Activated naive CD8-positive, alpha-beta T cell treated with anti-CD3 and anti-CD28 coated beads for 36 hours (primary cell): ENCODE measurements at places on chromosomes 7 and 10.

DNA sequence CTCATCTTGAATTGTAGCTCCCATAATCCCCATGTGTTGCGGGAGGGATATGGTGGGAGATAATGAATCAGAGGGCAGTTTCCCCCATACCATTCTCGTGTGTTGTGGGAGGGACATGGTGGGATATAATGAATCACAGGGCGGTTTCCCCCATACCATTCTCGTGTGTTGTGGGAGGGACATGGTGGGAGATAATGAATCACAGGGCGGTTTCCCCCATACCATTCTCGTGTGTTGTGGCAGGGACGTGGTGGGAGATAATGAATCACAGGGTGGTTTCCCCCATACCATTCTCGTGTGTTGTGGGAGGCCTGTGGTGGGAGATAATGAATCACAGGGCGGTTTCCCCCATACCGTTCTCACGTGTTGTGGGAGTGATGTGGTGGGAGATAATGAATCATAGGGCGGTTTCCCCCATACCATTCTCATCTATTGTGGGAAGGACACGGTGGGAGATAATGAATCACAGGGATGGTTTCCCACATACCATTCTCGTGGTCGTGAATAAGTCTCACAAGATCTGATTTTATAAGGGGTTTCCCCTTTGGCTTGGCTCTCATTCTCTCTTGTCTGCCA, 271.0 kb downstream of the MAD1L1 start:
- DNase-seq: peak; percentile 72

DNA sequence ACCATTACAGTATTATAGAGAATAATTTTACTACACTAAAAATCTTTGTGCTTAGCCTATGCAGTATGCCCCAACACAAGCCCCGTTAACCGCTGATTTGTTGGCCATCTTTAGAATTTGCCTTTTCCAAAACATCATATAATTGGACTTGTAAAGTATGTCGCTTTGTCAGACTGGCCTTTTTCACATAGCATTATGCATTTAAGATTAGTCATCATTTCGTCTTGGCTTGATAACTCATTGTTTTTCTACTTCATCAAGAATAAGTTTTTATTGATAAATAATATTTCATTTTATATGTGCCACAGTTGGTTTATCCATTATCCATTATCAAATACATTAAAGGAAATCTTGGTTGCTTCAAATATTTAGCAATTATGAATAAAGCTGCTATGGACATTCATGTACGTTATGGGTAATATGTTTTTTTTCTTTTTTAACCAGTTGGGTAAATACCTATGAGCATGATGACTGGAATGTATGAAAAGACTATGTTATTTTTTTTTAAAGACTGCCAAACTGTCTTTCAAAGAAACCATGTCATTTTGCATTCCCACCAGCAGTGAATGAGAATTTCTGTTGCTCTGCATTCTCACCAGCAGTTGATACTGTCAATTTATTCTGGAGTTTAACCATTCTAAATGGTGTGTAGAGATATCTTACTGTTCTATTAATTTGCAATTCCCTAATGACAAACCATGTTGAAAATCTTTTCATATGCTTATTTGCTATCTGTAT, 273.1 kb upstream of the KCND2 start:
- no peak for DNase-seq

DNA sequence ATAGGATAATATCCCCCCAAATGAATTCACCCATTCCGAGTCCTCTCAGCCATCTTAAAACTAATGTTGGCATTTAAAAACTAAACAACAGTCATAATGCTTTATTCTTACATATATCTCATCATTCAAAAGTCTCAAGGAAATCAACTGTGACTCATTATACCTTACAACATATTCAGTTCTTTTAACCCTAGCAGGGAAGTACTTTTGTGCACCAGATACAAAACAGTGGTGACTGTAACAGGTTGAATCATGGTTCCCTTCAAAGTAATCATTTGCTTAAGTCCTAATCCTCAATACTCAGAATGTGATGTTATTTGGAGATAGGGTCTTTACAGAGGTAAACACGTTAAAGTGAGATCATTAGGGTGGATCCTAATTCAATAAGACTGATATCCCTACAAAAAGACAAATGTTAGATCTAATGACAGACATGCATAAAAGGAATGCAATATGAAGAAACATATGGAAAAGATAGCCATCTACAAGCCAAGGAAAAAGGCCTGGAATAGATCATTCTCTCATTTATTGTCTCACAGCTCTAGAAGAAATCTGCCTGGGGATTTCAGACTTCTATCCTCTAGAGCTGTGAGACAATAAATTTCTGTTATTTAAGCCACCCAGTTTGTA, 42.3 kb downstream of the RELN start:
- DNase-seq: no peak

- DNase-seq: no peak
Observed at GRCh38 chr7:83149466-83149865, 13.2 kb downstream of the PCLO start.

DNA sequence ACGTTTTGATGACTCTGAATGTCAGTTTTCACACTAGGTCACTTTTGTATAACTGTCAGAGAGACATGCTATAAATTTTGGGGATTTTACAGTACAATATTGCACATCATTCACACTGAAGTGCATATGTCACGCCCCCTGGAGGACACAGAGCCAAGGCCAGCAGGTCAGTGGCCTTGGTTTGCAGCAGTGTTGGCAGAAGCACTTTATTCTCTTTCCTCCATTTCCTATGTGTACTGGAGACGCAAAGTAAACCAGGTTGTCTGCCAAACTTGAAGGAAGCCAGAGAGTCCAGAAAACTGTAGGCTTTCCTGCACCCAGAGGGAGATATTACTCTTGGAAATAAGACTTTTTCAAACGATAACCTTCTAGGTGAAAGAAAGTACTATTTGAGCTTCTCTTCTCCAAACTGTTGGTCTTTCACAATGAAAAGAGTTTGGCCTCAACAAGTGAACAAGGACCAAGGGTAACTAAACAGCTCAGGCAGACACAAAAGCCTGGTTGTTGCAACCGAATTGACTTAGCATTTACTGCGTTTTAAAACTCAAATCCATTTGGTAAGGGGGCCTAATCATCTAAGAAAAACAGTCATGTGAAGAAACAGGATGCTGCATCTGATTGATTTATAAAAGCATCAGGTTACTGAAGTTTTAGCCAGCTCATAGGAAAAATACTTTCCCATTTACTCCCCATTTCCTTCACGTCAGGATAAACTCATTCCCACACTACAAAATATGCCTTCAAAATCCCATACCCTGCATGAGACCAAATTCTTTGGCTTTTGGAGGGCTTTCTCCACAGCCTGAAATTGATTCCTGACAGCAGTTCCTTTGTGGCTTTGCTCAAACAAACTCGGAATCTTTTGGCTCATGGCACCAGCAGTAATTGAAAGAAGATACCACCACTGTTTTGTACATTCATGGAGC, 83.0 kb upstream of the SEC61G start:
- no peak for DNase-seq

GRCh38 chr7:69232445-69233376, 365.6 kb upstream of the AUTS2 start:
- DNase-seq: no peak

DNA sequence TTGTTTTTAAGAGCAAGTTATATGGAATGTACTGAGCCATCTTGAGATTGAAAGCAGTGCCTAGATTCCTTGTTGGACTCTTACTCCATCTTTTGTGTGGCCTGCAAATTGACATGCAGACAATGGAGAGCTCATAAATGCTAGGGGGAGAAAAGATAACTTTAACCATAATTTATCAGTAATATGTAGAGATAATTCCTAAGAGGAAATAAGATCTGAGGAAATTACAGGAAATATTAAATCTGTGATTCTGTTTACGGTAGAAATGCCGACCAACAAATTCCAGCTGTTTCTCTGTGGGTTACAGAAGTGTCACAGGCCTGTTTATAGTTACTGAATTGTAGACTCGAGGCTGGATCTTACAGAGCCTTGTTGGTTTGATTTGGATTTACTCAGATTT, 348.0 kb downstream of the SUGCT start:
- no peak for DNase-seq

- no peak for DNase-seq
Observed at GRCh38 chr7:156099085-156099484, 286.8 kb upstream of the SHH start.

GRCh38 chr10:61338146-61338545, 115.0 kb downstream of the TMEM26 start:
- no peak for DNase-seq

DNA sequence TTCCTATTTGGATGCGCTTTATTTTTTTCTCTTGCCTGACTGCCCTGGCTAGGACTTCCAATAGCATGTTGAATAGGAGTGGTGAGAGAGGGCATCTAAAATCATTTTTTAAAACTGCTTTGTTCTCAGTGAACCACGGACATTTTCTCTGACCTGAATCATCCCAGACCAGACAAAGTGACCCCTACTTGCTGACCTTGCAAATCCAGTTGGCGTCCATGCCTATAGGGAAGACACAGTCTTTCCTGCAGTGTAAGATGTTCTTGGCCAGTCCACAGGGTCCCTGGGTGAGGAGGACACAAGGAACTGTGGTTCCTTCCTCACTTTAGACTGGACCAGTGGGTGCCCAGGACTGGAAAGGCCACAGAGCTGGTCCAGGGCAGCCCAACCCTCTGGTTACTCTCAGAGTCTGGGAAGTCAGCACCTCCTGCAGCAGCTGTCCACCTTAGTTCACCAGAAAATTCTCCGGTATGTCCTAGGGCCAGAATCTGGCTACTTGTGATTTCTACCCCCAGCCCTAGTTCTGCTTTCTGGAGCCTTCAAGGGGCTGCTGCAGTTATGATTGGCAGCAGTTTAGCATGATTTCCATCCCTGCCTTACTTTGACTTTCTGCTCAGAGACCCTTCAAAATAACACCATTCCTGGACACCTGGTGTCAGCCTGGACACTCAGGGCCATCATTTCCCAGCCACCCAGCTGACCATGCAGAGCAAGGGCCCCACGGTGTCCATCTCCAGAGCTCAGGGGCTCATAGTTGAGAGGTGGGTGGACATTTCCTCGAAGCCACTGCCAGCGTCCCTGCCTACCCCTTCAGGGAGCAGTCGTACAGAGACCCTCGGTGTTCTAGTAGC, 19.3 kb downstream of the VIPR2 start:
- no peak for DNase-seq

DNA sequence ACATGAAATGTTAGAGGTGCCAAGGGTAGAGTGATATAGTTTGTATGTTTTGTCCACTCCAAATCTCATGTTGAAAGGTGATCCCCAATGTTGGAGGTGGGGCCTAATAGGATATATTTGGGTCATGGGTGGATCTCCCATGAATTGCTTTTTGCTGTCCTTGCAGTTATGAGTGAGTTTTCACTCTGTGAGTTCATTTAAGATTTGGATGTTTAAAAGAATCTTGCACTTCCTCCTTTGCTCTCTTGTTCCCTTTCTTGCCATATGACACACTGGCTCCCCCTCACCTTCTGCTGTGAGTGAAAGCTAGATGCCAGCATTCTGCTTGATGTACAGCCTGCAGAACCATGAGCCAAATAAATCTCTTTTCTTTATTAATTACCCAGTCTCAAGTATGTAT, 269.2 kb downstream of the ZWINT start:
- DNase-seq: no peak

DNA sequence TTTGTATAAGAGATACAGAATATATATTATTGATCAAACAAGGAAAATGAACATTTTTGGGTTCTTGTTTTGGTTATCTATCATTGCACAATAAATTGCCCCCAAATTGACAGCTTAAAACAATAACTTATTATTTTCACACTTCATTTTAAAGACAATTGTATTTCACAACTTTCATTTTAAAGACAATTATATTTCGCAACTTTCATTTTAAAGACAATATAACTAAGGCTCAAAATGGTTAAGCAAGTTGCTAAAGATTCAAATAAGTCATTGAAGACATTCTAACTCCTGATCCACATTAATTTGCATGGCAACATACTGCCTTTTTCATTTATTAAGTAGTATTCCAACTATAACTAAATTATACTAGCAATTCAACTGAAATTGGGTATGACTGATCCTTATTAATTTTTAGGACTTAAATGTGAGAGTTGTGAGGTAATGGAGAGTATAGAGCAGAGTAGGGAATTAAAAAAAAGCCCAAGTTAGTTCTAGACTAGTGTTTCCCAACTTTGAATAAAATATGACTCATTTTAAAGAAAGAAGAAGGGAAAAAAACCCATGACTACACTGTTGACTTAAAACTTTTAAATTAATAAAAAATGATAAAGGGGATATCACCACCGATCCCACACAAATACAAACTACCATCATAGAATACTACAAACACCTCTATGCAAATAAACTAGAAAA, 9.9 kb upstream of the STEAP2 start:
- DNase-seq: no peak

GRCh38 chr10:103715430-103715829, 139.9 kb downstream of the SH3PXD2A start:
- DNase-seq: no peak

- DNase-seq: no peak
Observed at GRCh38 chr7:7577888-7578287, 11.2 kb downstream of the MIOS start.

GRCh38 chr7:30502470-30503251, 2.0 kb downstream of the GGCT start:
- no peak for DNase-seq

- DNase-seq: no peak
Observed at GRCh38 chr7:5310822-5311405, 28.2 kb downstream of the SLC29A4 start.

GRCh38 chr10:5482016-5482415, 17.4 kb downstream of the CALML5 start:
- no peak for DNase-seq

DNA sequence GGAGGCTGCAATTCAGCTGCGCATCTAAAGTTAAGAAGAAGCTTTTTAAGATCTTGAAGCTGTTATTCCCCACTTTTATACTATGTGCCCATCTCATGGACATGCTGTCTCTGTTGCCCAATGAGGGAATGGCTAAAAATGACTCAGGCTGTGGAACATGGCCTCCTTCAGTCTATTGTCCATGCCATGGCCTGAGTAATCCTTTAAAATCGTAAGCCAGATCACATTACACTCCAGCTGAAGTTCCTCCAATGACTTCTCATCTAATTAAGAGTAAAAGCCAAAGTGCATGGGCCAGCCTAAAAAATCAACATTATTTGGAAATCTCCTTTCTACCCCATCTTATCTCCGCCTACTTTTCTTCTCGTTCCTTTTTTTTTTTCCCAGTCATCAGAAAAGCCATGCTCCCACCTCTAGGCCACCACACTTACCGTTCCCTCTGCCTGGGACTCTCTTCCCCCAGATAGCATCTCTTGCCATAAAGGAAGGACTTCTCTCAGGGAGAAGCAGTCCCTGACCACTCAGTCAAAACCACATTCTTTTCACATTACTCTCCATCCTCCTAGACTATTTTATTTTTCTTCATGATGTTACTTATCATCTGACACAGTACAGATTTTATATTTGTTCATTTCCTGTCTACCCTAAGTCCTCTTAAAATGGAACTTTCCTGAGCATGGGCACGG, 337.4 kb downstream of the PRPF18 start:
- DNase-seq: no peak

- DNase-seq: no peak
Observed at GRCh38 chr10:131658476-131659110, 242.2 kb upstream of the PPP2R2D start.

- no peak for DNase-seq
Observed at GRCh38 chr10:132595021-132595420, 57.4 kb downstream of the INPP5A start.
